Activated T-helper 1 cell treated with anti-CD3 and anti-CD28 coated beads, Interleukin-12 subunit alpha, Interleukin-12 subunit beta, Interleukin-2, Interleukin-4 antibody, amounts not matched to agents 30 ng/mL and 10 ng/mL and 1 ng/mL, durations not matched to agents 14 hours and 24 hours and 36 hours (primary cell): ENCODE measurements at places on chromosomes 16 and 17.

DNA sequence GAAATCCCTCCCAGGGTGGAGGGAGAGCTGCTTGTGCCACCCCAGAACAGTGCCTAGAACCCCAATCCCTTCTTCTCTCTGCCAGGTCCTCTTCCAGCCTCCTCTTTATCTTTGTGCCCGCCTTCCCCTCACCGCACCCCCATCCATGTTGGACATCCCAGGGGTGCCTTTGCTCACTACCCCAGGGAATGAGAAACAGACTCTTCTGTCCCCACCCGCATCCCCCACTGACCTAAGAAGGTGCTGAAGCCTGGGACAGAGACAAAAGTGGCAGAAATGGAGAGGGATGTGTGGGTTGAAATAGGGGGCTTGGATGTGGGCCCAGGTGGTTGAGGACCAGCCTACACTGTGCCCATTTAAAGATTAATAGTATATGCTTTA, 17.0 kb downstream of the ALOX15B start:
- no peak for DNase-seq

DNA sequence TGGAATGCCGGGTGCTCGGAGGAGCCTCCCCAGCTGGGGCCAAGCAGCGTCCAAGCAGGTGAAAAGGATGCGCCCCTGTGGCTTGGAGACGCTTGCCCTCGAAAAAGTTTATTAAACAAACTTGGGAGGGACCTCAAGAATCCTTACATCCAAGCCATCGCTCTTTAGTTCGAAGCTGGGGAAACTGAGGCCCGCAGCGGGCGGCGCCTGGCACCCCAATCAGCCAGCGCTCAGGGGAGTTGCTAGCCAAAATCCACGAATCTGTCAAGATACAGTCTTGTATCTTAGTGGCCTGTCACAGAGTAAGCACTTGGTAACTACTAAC, 553 bp upstream of the B9D1 start:
- DNase-seq, result no peak

DNA sequence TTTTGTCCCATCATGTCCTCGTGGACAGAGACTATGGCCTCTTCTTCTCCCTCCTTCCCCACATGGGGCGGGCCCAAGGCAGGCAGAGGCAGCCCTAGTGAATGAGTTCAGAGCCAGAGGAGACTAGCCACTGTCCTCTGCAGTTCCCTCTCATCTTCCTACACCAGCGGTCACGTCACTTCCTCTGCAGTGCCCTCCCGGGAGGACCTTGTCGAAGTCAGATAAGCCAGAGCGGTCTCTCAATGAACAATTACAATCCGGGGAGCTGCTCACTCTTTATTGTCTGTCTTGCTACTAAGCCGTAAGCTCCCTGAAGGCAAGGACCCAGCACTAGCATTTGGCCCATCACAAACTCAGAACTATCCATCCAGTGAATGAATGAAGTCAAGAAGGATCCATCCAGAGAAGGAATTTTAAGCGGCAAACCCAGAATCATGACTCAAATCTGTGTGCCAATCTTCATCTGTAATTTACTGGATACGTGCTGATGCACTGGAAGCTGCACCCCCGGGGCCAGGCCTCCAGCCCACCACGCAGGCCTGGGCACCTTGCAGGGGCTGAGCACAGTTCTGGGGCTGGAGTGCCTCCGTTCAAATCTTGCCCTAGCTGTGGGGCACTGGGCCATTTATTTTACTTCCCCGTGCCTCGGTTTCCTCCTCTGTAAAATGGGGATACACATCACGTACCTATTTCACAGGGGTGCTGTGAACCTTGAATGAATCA, 18.1 kb downstream of the ZNF423 start:
- DNase-seq, result no peak

DNA sequence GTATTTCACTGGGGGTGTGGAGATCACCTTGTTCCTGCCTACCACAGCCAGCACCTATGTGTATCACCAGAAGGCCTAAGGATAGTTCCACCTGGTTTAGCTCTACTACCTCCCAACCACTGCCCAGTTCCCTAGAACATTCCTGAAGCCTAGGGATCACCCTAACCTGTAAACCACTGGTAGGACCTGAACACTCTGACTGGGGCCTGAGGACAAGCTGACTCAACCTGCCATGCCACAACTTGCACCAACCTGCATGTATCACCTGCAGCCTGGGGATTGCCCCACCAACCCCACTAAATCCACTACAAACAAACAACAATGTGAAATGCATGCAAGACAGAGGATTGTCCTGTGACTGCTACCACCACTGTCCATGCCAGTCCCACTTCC, 128.1 kb downstream of the KIF2B start:
- no peak for DNase-seq

DNA sequence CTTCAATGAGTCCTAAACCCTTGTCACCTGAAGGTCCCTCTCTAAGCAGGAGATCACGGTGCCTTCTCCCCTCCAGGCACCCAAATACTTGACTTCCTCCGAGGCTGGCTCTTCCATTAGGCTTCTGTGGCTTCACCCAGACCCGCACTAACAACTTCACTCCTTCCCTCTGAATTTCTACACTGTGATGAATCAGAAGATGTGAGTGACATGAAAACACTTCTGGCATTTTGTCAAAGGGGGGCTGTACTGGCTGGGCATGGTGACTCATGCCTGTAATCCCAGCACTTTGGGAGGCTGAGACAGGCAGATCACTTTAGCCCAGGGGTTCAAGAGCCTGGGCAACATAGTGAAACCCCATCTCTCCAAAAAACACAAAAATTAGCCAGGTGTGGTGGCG, 72.6 kb upstream of the CNEP1R1 start:
- DNase-seq, result no peak
